Activated naive CD4-positive, alpha-beta T cell treated with anti-CD3 and anti-CD28 coated beads for 36 hours (primary cell): ENCODE measurements at places on chromosomes 16 and 17. TPM values are rescaled to one million over a fixed set of nuclear protein-coding genes. Genes with fewer than 3 reads are reported as not detected.

GRCh38 chr17:53168413-53168812, 654.3 kb upstream of the KIF2B start:
- DNase-seq: no peak

- DNase-seq: no peak
These were observed 4.9 kb downstream of the SLC35G3 start for GRCh38 chr17:35189291-35189690.

- DNase-seq: peak; percentile 67
These were observed 28.9 kb downstream of the CPSF4L start for GRCh38 chr17:73232587-73233373.

DNA sequence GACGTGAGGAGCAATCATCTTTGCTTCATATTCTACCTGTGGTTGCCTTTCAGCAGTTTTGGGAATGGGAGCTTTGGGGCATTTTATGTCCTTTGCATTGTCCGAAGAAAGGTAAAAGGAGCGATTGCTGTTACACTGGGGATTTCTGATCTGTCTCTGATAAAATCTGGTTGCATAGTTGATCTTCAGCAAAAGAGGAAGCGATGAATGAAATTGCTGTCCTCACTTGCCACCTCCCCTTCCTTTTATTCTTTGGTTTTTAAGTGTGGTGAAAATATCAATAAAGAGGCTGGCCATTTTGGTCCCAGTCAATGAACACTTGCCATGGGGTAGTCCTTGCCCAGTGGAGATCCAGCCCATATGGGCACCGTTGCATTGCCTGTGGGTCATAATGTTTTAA, 236.8 kb downstream of the MSI2 start:
- DNase-seq: no peak

DNA sequence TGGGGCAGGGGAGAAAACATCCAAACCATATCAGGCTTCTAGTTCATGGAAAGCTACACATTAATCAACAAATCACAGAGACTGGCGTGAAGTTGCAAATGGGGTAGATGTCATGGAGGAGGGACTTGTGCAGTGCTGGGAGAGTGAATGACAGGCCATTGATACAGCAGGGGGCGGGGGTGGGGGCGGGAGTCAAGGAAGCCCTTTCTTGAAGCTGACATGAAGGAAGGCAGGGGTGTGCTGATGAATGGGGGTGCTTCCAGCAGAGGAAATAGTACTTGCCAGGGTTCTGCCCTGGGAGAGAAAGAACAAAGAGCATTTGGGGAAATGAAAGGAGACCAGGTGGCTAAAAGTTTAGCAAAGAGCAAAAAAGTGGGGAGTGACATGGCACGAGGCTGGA, 269.9 kb downstream of the SHISA9 start:
- DNase-seq: no peak

DNA sequence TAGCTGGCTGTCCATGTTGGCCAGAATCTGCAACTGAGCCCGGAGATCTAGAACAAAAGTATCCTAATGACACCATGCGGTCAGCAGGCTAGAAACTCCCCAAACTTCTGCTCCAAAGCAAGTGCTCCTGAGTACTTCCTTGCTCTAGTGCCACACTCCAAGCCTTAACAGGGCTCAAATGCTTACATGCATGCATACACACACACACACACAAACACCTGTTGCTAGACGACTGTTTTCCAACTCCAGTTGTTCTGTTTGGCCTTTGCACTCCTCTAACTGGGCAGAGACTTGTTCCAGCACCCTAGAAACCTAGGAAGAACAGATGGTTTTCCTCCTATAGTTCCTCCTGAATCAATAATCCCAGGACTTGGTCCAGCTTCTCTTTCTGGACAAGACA, 7.7 kb upstream of the ALDOC start:
- DNase-seq: no peak

DNA sequence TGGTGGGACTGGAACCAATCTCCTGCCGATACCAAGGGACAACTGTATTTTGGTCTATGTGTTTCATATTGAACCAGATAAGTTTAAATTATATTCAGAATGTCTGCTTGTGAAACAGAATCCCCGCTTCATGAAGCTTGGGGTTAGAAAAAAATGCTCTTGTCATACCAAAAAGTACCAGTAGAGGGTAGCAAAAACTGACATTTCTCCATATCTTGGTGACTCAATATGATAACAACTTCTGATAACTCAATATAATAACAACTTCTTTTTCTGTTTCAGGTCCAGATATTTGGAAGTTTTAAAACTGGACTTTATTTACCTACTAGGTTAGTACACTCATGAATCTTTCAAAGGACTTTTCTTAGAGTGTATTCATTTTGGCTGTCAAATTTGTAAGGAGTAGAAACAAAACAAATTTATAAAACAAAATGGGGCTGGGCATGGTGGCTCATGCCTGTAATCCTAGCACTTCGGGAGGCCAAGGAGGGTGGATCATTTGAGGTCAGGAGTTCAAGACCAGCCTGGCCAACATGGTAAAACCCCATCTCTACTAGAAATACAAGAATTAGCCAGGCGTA, 52.3 kb upstream of the ADCY7 start:
- no peak for DNase-seq

GRCh38 chr17:65697661-65698060, 136.2 kb upstream of the AXIN2 start:
- DNase-seq: no peak

DNA sequence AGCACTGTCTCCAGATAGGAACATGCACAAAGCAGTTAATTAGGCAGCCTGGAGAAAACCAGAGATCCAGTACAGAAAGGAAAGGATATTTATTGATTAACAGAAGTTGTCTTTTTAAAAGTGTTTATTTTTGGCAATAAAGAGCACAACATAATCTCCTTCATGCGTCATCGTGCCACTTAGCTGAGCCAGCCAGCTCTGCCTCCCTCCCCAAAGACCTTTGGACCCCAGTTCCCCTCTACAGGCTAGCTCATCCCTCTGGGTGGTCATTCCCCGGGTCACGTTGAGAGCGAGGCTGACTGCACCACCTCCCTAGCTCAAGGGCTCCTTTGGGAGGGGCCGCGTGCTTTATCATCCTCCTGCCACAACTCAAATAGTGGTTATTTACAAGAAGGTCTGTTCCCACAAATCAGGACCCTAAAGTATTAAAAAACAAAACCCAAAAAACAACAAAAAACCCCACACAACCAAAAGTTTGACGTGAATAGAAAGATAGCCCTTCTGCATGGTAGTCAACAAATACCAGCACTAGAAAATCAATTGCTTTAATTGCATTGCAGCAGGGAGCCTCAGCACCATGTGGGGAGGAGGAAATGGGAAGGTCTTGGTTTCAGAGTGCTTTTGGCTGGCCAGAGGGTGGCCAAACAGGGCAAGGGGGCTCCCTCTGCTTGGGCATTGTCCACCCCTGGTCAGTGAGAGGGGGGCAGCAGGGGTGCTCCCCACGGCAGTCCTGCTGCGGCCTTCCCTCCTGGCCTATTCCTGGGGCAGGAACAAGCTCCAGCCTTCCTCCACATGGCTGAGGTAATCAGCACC, 9.6 kb downstream of the POLR2C start:
- DNase-seq: no peak

GRCh38 chr17:82319619-82320062, 2.2 kb upstream of the CD7 start:
- no peak for DNase-seq

DNA sequence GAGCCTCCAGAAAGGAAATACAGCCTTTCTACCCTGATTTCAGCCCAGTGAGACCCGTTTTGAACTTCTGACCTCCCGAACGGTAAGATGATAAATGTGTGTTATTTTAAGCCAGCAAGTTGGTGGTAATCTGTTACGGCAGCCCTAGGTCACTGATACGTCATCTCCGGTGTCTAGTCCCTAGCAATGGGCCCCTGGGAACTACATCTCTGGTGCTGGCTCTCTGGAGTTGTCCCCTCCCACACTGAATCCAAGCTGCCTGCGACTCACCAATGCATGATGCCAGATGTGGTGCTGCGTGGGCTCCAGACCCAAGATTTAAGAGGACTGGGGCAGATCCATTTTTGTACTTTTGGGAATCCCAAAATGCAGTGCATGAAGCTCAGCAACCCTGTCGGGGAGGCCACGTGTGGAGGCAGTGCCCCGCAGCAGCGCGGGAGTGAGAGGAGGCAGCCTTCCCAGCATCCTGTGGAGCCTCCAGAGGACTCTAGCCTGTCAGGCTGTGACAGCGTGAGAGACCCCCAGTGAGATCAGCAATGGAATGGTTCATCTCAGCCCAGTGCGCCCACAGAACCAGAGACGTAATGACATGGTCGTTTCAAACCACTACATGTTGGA, 43.6 kb upstream of the USP7 start:
- no peak for DNase-seq

- peak; percentile 57 for DNase-seq
These were observed 82.2 kb downstream of the TNRC6C start for GRCh38 chr17:78040440-78041385.

DNA sequence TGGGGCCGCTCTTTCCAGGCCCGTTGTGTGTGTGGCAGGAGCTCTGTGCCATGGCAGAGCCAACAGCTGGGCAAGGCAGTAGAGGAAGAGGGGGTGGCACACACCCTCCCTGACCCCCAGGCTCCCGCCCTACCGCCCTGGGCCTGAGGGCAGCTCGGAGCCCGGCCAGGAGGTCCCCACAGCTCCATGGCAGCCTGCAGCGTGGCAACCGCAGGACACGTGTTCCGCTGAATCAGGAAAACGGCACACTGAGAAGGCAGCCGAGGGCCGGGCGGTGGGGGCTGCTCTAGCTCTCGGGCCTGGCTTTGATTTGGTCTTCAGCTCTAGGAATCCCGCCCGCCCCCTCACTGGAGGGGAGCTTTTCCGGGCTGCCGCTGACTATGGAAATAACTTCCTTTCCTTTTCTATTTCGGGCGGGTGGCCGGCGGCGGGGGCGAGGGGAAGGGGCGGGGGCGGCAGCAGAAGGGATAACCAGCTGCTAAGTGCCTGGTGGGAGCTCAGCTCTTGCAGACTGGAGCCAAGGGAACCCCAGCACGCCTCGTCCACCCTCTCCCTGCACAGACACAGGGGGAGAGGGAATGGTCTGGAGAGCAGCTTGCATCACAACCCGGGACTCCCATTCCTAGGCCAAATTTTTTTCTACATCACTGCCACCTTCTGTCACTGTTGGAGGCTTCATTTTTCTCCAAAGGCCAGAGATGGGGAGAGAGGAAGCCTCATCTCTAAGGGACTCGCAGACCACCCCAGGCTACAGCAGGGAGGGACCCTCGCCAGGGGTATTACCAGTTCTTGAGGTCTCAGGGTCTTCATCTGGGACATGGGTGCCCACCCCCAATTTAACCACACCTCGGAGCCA, 24.8 kb upstream of the MRPS23 start:
- DNase-seq: peak; percentile 66

DNA sequence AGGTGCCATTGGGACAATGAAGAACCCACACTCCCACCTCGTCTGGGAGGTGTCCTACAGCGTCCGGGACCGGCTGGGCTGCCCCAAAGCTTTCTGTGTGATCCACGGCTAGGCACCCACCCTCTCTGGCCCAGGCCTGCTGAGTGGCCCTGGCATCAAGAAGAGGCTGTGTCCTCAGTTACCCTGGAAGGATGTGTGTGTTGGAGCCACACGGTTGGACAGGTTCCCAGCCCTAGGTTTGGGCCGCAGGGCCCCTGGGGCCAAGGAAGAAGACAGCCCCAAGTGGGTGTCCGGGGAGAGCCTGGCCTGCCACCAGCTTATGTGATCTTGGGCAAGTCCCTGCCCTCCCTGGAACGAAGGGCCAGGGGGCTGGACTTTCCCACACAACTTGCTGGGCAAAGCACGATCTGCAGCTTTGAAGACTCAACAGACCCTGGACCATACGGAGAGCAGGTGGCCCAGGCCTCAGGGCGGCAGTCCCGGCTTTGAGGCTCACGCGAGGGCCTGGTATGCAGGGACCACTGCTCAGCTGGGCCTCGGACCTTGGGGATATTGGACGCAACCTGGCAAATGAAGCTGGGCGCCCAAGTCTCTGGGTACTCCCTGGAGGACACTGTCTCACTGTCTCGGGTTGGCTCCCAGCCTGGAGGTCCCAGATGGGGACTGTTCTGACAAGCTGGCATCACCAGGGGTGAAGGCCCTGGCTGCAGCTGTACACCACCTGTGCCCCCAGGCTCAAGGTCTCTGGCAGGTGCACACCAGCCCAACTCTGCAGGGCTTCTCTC, 17.5 kb downstream of the MYBBP1A start:
- no peak for DNase-seq

DNA sequence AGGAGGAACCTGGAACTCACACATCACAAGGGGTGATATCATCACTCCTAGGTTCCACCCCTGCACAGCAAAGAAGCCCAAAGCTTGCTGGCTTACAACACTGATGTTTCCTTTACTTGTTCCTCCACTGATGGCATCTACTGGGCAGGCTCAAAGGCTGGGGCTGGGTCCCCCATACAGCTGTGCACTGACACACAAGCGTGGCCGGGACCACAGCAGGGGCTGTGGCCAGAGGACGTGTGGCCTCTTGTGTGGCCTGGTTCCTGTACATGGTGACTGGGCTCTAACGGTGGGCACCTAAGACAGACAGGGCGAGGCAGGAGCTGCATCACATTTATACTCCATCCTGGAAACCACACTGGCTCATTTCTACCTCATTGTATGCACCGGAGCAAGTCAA, 264.4 kb upstream of the FOXF1 start:
- DNase-seq: no peak

GRCh38 chr16:86389566-86390328, 120.6 kb upstream of the FOXF1 start:
- no peak for DNase-seq

DNA sequence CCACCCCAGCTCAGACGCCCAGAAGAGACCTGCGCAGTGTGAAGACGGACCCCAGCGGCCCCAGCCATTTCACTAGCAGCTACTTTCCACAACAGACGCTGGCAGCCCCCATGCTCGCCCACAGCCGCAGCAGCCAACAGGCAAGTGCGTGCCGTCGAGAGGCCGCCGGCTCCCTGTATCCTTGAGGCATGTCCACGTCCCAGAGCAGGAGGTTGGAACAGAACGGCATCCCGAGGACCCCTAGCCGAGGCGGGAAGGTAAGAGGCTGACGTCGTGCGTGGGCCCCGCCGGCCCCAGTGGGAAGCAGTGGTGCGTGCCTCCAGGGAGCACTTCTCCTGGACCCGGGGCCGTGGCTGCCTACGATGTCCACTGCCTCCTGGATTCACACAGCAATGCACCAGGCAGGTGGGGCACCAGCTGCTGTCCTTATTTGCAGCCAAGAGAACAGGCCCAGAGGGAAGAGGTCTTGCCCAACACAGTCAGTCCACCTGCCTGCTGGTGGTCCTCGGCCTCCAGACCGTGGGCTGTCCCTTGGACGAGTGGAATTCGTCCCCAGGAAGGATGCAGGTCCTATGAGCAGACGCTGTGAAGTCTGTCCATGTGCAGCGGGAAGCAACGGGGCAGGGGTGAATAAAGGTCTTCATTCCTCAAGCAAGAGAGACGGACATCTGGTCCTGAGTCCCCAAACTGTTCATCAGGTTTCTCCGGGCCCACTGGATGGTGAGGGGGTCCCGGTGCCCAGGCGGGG, 38.5 kb downstream of the SLC7A5 start:
- DNase-seq: no peak

GRCh38 chr16:23952128-23952970, 116.6 kb downstream of the PRKCB start:
- peak; percentile 60 for DNase-seq

- DNase-seq: no peak
These were observed 404.9 kb upstream of the CDH5 start for GRCh38 chr16:65961476-65962143.

AOC3 gene
- total RNA-seq: 2.6 TPM

EVPLL gene
- not detected for total RNA-seq

ATF7IP2 gene
- 18.4 TPM for total RNA-seq

CAVIN1 gene
- 0.67 TPM for total RNA-seq

C16orf96 gene
- 0.07 TPM for total RNA-seq

KCNH4 gene
- 0.24 TPM for total RNA-seq

HOXB7 gene
- 0.29 TPM for total RNA-seq

MGRN1 gene
- total RNA-seq: 48.8 TPM

ANKRD40CL gene
- total RNA-seq: not detected

KCNAB3 gene
- 2.2 TPM for total RNA-seq

ADGRG1 gene
- total RNA-seq: 0.93 TPM

ERN2 gene
- not detected for total RNA-seq

LRRC75A gene
- total RNA-seq: 0.79 TPM

GUCY2D gene
- not detected for total RNA-seq
